Right renal cortex interstitium (tissue), 3 donors: ENCODE measurements at places on chromosomes 3 and 15. TPM values are rescaled to one million over a fixed set of nuclear protein-coding genes. Genes with fewer than 3 reads are reported as not detected.

DNA sequence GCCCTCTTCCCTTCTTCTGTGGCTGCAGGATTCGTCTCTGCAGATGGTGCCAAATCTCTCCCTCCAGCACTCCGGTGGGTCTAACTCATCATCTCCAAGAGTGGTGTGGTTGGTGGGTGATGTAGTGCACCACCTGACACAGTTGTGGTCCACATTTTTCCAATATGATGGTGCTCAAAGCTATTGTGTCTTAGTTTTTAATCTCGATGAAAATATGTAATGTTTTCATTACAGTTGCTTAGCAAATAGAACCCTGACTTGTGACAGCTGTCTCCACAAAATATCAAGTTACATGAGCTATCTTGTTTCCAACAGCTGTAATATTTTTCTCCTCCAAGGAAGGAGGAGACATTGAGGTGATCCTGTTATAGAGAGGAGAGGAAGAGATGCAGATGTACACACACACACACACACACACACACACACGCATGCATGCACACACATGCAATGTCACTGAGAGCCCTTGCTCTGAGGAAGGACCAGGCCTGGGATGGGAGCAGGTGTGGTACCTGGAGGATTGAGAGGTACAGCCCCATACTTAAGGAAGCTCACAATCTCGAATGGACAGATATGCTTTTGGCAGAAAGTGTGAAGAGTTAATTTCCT is 15.7 kb upstream of the ESYT3 start:
- no peak for DNase-seq

DNA sequence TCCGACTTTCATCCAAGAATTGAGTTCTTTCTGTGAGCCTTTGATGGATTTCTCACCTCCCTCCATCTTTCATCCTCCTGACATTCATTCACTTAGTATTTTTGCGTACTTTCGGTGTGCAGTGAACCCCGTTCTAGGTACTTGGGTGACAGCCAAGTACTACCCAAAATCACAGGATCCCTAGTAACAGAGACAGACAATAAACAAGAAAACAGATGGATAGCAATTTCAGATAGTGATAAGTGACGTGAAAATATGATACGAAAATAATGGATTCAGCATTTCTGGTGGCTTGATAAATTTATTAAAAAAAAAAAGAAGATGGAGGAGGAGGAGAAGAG is 264 bp upstream of the CMTM6 start:
- no peak for DNase-seq

P2RY13 gene
- polyA plus RNA-seq = 1.6 TPM

- DNase-seq = no peak
These were observed 96.4 kb downstream of the ANO10 start for GRCh38 chr3:43525386-43525785.

DNA sequence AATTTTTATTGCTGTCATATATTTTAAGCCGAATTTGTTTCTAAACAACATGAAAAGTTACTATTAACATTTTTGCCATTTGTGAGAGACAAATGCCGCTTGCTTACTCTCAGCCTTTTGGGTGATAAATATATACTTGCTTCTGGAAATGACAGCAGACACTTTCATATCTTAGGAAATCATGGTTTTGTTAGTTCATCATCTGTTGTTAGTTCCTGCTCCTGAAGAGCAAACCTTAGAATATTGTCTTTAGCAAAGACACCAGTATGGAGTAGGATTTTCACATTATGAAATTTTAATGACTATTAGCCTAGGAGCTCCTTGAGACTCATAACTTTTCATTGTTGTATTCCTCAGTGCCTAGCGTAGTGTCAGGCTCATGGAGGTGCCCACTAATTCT is 36.0 kb downstream of the RAB8B start:
- no peak for DNase-seq

GRCh38 chr15:77759896-77760592 is 127.3 kb upstream of the LINGO1 start:
- no peak for DNase-seq

- no peak for DNase-seq
These were observed 208.7 kb downstream of the RAP2B start for GRCh38 chr3:153370680-153371079.

- DNase-seq = no peak
These were observed 83.3 kb downstream of the SCN11A start for GRCh38 chr3:38968403-38968802.

DNA sequence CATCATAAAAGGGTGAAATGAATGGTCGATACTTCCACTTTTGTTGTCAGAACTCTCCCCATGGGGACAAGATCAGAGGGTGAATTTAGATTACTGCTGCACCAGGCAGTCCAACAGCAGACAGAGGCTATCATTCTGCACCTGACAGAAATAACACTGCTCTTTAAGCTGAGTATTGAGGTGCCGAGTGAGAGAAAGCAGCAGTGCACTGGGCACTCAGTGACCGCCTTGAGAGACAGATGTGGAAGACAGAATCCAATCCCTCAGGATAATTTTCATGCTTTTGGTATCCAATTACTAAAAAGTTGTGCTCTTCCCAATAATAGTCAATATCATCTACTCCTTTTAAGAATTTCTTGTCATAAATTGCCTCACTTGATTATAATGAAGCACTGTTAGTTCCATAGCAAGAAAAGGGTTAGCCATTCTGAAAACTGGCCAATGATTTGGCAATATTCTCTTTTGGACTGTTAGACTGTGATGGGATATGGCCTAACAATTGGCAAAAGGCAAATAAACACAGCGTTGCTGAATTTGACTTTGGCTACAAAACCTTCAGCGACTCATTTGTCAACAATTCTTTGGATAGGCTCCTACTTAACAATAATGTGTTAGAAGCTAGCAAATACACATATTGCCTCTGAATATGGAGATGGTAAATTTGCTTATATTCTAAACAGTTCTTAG is 5.5 kb downstream of the FGF7 start:
- DNase-seq = no peak

- DNase-seq = no peak
These were observed 15.3 kb upstream of the KBTBD12 start for GRCh38 chr3:127899766-127900165.

MEX3B gene
- 12.9 TPM for polyA plus RNA-seq

DNA sequence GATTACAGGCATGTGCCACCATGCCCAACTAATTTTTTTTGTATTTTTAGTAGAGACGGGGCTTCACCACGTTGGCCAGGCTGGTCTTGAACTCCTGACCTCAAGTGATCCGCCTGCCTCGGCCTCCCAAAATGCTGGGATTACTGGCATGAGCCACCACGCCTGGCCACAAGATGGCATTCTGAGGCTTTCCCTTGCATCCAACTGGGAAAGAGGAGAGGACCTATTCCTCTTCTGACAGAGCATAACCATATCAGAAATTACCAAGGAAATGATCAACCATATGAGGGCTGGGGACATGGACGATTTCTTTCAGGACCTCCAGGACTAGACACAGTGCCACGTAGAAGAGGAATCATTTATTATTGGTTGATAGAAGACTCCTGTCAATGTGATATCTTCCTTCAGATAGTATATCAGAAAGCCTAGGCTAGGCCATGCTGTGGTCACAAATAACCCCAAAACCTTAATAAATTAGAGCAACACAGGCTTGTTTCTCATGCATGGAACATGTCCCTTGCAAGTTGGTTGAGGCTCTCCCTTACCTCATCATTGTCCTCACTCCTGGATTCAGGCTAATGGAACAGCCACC is 372.3 kb upstream of the IL12A start:
- DNase-seq = no peak

CATSPER2 gene
- polyA plus RNA-seq = 1.5 TPM

GRCh38 chr3:14524311-14524711 is 15.8 kb downstream of the GRIP2 start:
- no peak for DNase-seq

CDHR4 gene
- not detected for polyA plus RNA-seq

DNA sequence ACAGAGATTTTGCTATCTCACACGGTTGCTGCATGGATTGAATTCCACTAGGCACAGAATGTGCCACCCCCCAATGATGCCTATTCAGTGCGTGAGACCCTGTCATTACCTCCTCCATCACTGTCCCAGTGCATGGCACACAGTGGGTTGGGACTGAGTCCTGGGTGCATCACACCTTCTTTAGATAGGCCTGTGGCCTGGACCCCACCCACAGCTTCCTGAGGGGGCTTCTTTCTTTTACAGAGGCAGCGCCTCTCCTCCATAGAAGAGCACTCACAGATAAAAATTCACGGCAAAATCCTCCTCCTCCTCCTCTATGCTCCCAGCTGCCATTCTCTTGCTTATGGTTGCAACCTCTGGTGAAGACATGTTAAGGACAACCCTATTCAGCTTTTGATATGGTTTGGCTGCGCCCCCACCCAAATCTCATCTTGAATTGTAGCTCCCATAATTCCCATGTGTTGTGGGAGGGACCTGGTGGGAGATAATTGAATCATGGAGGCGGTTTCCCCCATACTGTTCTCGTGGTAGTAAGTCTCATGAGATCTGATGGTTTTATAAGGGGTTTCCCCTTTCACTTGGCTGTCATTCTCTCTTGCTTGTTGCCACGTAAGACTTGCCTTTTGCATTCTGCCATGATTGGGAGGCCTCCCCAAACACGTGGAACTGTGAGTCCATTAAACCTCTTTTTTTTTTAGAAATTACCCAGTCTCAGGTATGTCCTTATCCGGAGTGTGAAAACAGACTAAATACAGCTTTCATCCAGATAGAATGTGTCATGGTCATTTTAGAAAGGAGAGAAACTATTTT is 147.6 kb downstream of the KLF13 start:
- no peak for DNase-seq

DNA sequence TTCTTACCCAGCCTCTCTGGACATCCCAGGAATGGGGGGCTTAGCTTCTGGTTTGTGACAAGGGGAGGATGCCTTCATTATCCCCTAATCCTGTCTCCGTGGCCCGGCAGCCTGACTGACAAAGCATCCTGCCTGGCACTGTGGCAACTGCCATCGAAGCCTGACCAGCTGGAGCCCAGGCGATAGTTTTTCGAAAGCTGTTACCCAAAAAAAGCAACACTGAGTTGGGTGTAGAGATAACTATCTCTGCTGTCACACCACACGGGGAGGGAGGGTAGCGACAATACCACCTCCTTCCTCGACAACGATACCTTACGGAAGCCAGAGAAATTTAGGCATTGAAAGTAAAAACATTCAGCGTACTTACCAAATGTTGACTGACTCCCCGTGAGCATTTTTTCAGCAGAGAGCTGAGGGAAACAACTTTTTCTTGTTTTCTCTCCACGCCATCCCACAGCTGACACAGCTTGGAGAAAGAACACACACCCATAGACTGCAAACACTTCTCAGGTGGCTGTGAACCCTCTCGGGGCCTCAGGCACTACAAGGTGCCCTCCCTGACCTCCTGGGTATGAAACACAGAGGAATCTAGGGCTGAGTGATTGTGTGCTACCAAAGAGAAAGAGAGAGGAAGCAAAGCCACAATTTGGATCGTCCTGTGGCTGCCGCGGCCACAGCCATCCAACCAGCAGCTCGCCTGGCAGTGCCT is 361.9 kb upstream of the ICE2 start:
- DNase-seq = no peak

- no peak for DNase-seq
These were observed 124.8 kb downstream of the DMXL2 start for GRCh38 chr15:51497806-51498205.

RPSA gene
- polyA plus RNA-seq = 1,691 TPM

KCNMB3 gene
- 5.9 TPM for polyA plus RNA-seq

IL17RC gene
- polyA plus RNA-seq = 30.7 TPM

PLA2G4D gene
- 0.04 TPM for polyA plus RNA-seq

DNA sequence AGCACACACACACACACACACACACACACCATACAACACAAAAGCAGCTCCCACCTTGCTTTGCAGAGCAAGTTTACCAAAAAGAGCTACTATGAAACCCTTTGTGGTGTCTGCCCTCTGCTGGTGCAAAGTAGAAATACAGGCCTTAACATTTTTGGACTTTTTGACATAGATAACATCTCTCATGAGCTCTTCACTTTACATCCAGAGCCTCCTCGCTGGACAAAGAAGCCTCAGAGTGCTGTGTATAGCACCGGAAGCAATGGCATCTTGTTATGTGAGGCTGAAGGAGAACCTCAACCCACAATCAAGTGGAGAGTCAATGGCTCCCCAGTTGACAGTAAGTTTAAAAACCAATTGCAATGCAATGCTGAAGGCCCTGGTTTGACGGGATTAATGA is 157.9 kb downstream of the CHL1 start:
- DNase-seq = peak; percentile 36

MRAS gene
- polyA plus RNA-seq = 34.6 TPM

LIPC gene
- polyA plus RNA-seq = 14.0 TPM

- DNase-seq = no peak
These were observed 5.6 kb upstream of the MFGE8 start for GRCh38 chr15:88918738-88919137.

- no peak for DNase-seq
These were observed 135.8 kb downstream of the CHSY1 start for GRCh38 chr15:101115786-101116680.

DNA sequence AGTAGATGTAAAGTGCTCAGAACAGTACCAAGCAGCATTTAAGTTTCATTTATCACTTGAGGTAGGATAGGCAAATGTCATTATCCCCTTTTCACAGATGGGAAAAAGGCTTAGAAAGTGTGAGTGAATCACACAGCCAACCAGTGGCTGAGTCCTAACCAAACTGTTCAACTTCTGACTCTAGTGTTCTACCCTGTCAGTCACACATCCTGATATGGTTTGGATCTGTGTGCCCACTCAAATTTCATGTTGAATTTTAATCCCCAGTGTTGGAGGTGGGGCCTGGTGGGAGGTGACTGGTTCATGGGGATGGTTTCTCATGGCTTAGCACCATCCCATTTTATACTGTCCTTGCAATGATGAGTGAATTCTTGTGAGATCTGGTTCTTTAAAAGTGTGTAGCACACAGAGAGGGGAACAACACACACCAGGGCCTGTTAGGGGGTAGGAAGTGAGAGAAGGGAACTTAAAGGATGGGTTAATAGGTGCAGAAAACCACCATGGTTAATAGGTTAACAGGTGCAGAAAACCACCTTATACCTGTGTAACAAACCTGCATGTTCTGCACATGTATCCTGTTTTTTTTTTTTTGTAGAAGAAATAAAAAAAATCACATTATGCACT is 304.7 kb downstream of the SUCLG2 start:
- no peak for DNase-seq

- DNase-seq = no peak
These were observed 18.9 kb downstream of the CCPG1 start for GRCh38 chr15:55389264-55389607.

DNA sequence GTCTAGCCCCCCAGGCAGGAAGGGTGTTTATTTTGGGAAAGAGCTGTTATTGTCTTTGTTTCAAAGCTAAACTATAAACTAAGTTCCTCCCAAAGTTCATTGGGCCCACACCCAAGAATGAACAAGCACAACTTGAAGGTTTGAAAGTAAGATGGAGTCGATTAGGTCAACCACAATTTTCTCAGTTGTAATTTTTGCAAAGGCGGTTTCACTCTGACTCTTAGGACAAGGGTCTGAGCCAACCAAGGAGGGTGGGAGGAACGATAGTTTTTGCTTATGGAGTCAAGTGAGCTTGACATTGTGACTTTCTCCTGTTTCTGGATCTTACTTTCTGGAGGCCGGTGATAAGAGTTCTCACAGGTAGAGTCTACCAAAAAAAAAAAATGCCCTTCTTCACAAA is 5.8 kb upstream of the ZNF770 start:
- no peak for DNase-seq

SNTN gene
- polyA plus RNA-seq = not detected
